Glomerular endothelial cell (primary cell): ENCODE measurements at places on chromosomes 2 and 18. TPM values are rescaled to one million over a fixed set of nuclear protein-coding genes. Genes with fewer than 3 reads are reported as not detected.

GKN2 gene
- not detected in 2 replicates for total RNA-seq

ESCO1 gene
- 12.0 and 12.4 TPM in 2 replicates for total RNA-seq

IL37 gene
- not detected in 2 replicates for total RNA-seq

LONRF2 gene
- total RNA-seq, result under 0.01 and 0.19 TPM in 2 replicates

KCNF1 gene
- 1.3 and 2.3 TPM in 2 replicates for total RNA-seq

AQP12B gene
- total RNA-seq, result not detected in 2 replicates

COQ10B gene
- total RNA-seq, result 30.9 and 35.1 TPM in 2 replicates

LYPD1 gene
- 18.8 and 29.2 TPM in 2 replicates for total RNA-seq

RAD51AP2 gene
- total RNA-seq, result not detected in 2 replicates

HYCC2 gene
- 6.2 and 11.0 TPM in 2 replicates for total RNA-seq

PECR gene
- 6.2 and 6.5 TPM in 2 replicates for total RNA-seq

FAM237A gene
- total RNA-seq, result not detected in 2 replicates

FEV gene
- total RNA-seq, result not detected in 2 replicates

CIB4 gene
- not detected in 2 replicates for total RNA-seq
